Stimulated activated naive CD4-positive, alpha-beta T cell treated with Interleukin-2 at 50 U/mL for 16 hours (primary cell): ENCODE measurements at places on chromosomes 5 and 9.

GRCh38 chr9:135525241-135526088, 4.2 kb downstream of the LCN1 start:
- DNase-seq: no peak

DNA sequence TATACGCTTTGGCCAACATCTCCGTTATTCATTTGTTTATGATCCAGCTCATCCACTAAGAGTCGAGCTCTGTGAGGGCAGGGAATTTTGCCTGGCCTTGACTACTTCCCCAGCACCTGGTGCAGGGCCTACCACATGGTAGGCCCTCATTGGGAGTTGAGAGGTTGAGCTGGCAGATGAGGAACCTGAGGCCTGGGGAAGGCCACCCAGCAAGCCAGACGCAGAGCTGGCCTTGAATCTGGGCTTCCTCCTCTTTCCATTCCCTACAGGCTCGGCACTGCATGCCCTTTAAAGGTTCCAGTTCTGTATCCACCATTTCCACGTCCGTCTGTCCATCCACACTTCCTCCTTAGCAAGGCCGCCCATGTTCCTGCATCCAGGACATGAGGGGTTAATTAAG, 24.2 kb downstream of the KCNMB1 start:
- no peak for DNase-seq

GRCh38 chr9:91421971-91422757, 1.5 kb downstream of the NFIL3 start:
- DNase-seq: no peak

DNA sequence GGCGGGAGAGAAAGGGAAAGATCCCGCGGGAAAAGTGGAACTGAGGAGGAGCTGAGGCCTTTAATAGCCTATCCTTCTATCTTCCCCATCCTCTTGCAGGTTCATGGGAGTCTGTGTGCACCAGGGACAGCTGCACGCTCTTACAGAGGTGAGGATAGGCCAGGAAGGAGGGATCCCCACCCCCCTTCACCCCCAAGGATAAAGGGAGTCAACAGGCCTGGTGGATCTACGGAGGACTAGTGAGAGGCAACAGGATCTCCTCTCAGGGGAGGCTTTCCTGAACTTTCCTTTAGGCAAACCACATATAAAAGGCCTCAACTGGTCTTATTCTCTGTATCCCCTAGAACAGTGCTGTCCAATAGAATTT, 1.1 kb downstream of the TESK1 start:
- no peak for DNase-seq

- peak; percentile 47 for DNase-seq
Observed at GRCh38 chr5:140632366-140633020, 482 bp downstream of the CD14 start.

DNA sequence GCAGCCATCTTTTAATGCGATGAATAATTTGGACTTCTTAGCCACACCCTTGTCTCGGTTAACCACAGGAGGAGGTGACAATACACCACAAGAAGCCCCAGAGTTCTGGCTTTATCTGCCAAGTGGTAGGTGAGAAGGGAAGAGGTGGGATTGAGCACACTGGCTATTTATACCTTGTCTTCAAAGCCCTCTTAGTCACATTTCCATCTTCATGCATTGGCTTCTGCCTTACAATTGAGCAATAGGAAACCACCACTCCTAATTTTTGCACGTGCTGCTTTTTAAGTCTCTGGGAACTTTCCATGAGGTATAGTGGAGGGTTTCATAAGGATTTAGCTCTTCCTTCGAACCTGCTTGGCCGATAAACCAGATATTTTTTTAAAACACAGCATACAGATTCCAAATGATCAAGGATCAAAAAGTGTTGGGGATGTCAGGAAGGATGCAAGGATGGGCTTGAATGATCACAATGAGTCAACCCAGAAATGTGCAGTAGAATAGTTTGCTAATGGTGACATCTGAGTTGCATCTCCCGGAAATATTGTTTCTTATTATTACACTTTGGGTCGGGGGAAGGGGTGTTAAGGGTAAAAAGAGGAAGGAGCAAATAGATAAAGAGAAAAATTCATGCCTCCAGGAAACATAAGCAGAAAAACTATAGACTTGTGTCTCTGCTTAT, 25.5 kb downstream of the PLAC8L1 start:
- no peak for DNase-seq

DNA sequence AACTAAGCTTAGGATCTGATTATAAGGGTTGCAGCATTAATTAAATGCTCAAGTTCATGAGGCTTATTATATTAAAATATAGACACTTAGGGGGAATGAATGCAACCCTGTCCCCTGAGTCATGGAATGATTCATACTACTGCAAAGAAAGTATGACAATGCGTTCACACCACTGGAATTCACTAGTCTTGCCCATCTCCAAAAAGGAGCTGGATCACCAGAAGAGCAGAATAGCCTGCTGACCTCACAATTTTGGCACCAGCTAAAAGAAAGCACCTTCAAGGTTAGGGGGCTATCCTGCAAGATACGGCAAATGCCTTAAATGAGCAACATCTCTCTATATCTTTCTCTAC, 32.0 kb upstream of the TMED7 start:
- DNase-seq: no peak

DNA sequence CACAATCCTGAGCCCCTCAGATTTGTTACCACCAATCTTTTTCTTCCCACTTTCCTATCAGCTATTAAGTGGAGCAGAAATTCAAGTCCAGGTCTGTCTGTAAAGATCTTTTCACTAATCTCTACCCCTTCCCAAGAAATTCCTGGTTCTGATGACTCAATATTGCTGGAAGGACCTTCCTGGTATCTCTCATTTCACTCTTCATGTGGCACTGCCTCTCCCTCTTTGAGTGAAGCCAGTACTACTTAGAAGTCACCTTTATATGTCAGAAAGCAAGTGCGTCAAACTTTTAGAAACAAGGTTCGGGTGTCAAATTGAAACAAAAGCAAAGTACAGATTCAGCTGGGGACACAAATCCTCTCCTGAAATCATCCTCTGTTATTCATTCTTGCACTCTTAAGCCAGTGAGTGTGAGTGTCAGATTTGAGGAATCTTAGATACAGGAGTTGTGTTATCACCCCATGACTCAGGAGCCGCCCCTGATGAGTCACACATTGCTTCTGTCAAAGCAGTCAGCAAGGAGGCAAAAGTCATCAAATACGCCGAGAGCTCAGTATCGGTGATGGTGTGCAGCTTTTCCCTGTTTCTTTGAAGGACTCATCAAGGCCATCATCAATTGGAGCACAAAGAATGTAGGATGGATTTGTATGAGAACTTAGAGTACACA, 313.0 kb downstream of the CETN3 start:
- DNase-seq: no peak

- peak; percentile 3 for DNase-seq
Observed at GRCh38 chr5:149439899-149440542, 60.9 kb upstream of the IL17B start.

DNA sequence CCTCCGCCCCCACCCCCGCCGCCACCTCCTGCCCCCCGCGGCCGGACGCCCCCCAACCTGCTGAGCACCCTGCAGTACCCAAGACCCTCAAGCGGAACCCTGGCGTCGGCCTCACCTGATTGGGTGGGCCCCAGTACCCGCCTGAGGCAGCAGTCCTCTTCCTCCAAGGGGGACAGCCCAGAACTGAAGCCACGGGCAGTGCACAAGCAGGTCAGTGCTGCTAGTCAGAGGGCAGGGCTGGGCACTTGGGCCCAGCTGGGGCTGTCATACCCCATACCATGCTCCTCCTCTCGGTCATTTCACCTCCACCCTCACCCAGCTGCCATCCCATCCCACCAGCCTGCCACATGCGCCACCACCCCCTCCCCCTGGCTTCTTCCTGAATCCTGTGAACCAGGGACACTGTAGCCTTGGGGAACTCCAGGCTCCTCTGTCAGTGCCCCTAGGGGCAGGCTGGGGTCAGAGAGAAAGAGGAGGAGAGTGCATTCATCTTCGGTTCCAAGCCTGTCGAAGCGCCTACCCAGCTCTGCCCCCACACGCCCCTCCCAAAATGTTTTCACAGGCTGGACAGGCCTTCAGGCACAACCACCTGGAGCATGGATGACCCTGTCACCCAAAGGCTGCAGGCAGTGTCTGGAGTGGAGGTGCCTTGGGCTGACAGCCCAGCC, 122.0 kb downstream of the DAB2IP start:
- no peak for DNase-seq

DNA sequence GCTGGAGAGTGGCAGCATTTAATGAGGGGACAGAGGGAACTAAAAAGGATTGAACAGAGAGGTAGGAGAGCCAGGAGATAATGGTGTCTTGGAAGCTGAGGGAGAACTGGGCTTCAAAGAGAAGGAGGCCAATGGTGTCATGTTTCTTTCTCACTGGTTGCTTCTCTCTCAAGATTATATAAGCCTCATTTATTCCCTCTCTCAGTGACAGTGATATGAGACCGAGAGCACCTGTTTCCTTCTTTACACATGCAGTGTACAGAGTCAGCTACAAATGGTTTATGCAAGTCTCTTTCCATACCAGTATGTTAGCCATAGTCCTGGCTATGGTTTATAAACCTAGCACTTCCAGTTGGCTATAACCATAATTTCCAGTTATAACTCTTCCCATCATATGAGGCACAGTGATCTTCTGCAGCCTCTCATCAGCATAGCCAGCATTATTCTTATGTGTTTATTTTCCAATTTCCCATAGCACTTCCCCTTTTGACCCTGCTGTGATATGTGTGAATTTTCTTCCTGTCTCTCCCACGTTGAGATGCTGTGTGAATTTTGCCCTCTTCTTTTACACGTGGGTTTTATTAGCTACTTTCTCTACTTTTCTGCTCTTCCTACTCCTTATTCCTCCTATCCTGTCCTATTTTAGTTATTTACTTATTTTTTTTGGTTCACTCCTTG, 71.2 kb downstream of the UNC13B start:
- no peak for DNase-seq
